Activated gamma-delta T cell treated with Interleukin-2 at 50 U/mL for 16 hours (primary cell): ENCODE measurements at places on chromosomes 2 and 18.

- DNase-seq, result no peak
These were observed 21.2 kb upstream of the CHN1 start for GRCh38 chr2:175026385-175026784.

DNA sequence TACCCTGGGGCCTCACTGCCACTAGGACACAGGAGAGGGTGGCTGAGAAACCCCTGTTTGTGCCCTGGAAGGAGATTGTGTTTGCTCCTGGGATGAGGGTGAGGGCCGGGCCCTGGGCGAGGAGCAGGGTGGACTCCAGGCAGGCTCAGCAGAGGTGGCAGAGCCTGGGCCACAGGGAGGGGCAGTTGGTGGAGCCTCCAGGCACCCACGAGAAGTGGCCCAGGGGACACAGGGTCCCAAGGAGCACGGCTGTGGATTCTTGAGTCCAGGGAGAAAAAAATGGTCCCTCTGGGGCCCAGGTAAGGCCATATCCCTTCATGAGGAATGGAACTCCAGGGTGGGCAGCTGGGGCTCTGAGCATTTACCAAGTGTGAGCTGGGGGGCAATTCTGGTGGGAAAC is 8.3 kb downstream of the MAB21L4 start:
- no peak for DNase-seq

- DNase-seq, result no peak
These were observed 5.8 kb downstream of the USP34 start for GRCh38 chr2:61465045-61465444.

- DNase-seq, result no peak
These were observed 79.9 kb downstream of the EPAS1 start for GRCh38 chr2:46377101-46377581.

DNA sequence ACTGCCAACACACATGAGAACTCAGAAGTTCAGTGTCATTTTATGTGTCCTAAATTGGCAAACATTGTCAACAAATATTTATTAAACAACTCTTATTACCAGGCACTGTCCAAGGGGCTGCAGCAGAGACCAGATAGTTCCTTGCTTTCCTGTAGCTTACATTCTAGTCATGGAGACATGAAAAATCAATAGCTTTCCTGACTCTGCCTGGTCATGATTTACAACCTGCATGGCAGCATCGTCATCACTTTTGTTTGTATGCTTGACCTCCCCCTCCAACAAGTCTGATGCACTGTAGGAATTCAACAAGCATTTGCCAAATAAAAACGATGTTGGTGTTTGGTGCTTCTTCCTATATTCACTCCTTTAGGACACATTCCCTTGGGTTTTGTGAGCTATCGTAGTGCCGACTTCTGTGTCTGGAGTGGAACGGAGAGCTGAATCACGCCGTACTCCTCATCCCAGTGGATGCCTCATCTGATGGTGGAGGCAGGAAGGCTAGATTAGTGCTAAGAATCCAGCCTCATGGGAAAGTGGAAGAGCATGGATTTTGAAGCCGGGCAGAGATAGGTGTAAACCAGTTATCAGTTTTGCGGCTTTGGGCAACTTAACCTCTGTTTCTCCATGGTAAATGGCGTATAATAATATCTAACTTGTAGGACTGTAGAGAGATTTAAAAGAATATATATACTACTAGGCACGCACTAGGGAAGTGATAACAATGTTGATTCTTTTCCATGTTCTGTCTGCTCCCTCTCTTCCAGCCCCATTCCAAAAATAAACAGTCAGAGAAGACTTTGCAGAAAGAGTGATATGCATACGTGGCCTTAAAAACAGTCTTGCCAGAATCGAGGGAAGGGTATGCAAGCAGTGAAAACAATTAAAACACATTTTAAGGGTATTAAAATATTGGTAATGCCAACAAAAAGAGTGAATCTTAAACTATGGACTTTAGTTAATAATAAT is 120.5 kb upstream of the ZFP36L2 start:
- DNase-seq, result no peak

DNA sequence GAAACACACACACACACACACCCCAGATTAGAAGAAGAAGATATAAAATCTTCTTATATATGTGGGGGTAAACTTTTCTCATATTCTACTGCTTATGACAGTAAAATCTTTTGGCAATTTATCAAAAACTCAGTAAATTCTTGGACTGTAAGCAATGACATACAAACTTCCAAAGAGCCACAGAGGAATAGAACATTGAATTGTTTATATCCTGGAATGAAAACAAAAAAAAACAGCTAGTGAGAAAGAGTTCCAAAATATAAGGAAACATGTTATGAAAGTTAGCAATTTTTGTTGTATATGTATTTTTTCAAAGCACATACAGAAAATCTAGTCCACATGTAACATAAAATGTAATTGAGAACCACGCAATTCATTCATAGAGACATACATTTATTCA is 764.9 kb downstream of the DSC3 start:
- DNase-seq, result no peak

DNA sequence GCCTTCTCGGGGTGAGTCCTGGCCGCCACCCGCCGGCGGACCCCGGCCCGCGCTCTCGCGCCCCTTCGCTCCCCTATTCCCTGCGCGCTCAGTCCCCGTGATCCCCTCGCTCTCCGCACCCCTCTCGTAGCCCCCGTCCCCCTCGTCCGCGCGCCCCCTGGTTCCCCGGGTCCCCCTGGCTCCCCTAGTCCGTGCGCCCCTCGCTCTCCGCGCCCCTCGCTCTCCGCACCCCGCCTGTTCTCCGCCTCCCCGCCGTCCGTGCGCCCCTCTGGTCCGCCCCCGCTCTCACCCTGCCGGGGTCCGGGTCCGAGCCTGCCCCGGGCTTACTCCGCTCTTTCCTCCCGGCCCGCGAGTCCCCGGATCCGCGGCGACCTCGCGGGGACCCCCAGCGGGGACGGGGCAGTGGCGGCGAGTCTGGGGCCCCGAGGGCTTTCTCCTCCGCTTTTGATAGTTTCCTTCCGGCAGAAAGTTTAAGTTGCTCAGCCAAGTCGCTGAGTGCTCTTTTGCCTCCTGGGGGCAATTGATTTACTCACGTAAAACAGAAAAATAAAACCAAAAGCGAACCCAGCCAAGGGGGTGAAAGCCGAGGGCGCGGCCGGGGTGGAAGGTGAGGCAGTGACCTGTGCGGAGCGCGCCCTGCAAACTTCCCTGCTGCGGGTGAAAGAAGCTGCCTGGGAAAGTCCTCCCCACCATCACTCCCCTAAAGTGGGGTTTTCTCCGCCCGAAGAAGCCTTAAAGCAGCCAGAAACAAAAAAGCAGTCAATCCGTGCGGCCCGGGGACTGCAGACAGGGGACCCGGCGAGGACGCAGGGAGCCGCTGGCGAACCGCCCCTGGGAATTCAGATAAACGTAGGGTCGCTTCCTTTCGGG is 568 bp downstream of the RAB31 start:
- DNase-seq, result no peak

- no peak for DNase-seq
These were observed 6.4 kb upstream of the SFTPB start for GRCh38 chr2:85674417-85674816.

- DNase-seq, result no peak
These were observed 69.5 kb upstream of the CHRNA1 start for GRCh38 chr2:174833737-174834136.

DNA sequence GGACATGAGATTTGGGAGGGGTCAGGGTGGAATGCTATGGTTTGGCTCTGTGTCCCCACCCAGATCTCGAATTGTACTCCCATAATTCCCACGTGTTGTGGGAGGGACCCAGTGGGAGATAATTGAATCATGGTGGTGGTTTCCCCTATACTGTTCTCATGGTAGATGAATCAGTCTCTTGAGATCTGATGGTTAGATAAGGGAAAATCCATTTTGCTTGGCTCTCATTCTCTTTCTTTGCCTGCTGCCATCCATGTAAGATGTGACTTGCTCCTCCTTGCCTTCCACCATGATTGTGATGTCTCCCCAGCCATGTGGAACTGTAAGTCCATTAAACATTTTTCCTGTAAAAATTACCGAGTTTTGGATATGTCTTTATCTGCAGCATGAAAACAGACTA is 80.9 kb upstream of the GALNT5 start:
- DNase-seq, result no peak

DNA sequence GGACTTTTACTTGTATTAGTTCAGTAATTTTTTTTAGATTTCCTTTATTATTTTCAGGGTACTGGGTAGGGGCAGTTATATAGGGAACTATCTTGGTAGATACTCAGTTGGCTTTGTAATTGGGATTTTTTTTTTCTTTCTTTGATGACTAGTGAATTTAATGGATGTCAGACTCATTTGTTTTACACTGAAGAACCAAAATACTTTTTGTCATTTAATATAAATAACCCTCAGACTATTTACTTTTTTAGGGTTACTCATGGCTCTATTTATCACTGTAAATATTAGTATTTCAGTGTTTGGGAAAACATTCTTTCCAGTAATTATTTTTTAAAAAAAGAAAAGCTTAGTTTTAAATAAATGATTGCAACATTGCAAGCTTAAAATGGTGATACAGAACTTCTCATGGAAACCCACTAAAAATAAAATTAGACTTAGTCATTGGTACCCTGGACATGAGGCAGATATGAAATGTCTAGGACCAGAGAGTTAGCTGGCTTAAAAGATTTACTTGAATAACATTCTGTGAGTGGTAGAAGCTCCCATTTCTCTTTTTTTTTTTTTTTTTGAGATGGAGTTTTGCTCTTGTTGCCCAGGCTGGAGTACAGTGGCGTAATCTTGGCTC is 74.4 kb upstream of the CYP20A1 start:
- no peak for DNase-seq

- no peak for DNase-seq
These were observed 34.0 kb downstream of the FARSB start for GRCh38 chr2:222621893-222622292.

- no peak for DNase-seq
These were observed 99.9 kb upstream of the NRP2 start for GRCh38 chr2:205582366-205582765.
